Cardiac fibroblast (primary cell): ENCODE measurements at places on chromosomes 7 and 10.

DNA sequence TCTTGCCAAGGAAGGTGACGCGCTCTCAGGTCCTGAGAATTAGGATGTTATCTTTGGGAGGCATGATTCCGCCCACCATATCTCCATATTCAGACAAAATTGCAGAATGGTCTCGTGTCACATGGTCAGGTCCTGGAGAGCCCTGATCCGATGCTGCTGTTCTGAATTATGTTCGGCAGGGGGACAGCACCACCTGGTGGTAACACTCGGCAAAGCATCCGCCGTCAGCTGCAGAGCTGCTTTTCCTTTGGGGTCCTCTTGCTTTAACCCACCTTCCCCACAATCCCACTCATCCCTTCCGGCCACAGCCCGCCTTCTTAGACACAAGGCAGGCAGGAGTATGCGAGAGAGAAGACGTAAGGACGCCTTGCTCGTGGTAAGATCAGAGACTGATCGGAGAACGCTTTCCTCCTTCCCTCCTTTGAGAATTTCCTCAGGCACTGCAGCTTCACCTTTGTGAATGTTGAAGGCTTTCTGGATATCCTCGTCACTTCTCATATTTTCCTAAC, 327.8 kb upstream of the C7orf33 start:
- peak; percentile 47 for DNase-seq

GRCh38 chr10:117425974-117426566, 50.8 kb upstream of the PDZD8 start:
- no peak for DNase-seq

DNA sequence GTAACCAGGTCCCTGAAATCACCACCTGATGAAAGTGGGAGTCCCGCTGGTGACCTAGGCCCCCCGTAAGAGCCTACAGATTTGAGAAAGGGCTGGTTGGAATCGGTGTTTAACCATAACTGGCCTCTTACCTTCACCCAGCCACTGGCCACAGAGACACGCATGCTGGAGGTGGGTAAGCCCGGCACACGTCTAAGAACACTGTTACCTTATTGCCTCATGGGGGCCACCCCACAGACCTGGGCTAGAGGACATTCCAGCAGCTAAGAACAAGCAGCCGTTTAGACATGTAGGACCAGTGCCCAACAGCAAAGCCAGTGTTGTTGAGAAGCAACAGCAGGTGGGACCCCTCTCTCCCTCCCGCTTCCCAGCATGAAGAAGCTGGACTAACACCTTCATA, 2.5 kb upstream of the GDF2 start:
- DNase-seq, result no peak

DNA sequence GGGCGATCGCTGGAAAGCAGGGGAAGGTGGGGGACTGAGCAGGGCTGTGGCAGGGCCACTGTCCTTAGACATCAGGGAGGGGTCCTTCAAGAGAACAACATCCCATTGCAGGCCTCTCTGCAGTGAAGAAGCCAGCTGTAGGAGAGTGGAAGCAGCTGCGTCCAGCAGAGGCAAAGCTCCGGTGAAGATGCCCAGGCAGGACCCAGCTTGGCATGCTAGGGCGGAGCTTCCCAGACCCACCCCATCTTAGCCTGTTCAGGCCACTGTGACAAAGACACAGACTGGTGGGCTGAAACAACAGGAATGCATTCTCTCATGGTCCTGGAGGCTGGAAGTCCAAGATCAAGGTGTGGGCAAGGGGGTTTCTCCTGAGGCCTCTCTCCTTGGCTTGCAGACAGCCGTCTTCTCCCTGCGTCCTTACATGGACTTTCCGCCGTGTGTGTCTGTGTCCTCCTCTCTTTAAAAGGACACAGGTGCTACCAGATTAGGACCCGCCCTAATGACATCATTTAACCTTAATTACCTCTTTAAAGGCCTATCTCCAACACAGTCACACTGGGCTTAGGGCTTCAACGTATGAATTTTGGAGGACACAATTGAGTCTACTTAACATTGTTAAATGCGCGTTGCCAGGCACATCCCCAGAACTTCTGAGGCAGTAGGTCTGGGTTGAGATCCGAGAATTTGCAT, 178.1 kb upstream of the GRB10 start:
- DNase-seq, result no peak

- DNase-seq, result no peak
These were observed 239.3 kb upstream of the SEMA3C start for GRCh38 chr7:81158189-81158588.
